Activated CD4-positive, CD25-positive, alpha-beta regulatory T cell treated with anti-CD3 and anti-CD28 coated beads, Interleukin-2, amount 50 U/mL, for 24 hours (primary cell): ENCODE measurements at places on chromosomes 3 and 15.
A peak's percentile ranks its signal among the peaks of the same experiment; 100 is the strongest.

GRCh38 chr15:75731248-75732151 is 18.9 kb upstream of the CSPG4 start:
- ATAC-seq: no peak

GRCh38 chr15:27086805-27087204 is 115.8 kb downstream of the GABRG3 start:
- ATAC-seq: no peak

GRCh38 chr15:101029971-101030661 is 111.0 kb downstream of the LRRK1 start:
- ATAC-seq: no peak

GRCh38 chr3:117036259-117036799 is 326.8 kb downstream of the TUSC7 start:
- no peak for ATAC-seq

DNA sequence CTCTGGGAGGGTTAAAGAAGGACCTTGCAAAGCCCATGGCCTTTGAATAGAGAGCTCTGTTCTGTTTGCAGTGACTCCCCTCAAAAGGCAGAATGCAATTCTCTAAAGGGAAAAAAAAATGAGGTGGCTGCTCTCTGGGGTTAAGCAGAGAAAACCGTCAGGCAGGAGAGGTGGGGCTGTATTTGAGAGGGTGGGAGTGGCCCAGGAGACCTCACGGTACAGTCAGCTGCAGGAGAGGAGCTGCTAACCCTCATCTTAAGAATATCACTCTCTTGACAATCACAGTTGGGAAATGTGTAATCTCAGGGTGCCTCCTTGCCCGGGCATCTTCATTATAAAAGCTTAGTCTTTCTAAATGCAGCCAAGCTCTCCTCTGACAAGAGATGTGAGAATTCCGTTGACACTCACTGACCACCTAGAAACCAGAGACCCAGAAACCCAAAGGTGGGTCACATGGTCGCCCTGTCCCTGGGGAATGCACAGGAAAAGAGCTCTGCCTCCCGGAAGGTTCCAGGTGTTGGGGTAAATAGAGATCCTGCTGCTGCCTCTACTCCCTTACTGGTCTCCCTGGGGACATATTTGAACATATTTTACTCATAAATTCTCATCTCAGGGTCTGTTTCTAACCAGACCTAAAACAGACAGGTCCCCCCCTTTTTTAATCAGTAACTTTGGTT is 159.1 kb upstream of the CTDSPL start:
- no peak for ATAC-seq

DNA sequence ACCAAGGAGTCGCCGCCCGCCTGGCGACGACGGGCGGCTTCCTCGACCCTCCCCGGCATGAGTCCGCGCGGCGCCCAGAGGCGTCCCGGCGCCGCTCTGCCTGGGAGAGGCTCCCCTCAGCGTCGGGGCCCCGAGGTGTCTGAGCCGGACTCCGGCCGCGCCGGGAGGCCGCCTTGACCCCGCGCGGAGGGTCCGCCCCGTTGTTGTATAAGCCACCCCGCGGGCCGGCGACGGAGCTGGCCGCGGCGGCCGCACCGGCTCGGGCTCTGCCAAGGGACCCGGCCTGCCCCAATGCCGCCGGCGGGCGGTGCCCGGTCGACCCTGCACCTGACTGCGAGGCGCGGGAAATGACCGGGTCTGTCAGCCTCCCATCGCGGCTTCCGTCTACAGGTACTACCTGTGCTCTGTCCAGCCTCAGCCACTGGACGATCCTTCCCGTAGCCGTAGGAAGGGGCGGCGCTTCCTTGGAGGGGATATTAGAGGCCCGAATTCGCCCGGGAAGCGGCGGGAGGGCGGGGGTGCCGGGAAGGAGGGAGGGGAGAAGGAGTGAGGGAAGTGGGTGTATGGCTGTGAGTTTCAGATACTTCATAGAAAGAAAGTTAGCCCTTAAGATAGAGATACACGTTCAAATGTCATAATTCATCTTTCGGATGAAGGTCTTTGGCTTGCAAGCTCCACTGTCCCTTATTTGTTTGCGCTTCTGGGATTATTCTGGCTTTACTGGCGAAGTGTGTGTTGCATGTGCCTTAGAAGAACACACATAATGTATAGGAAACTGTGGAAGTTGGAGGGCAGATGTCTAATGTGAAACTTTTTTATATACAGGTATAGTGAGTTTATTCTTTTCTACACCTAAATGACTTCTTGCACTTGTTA is 620 bp downstream of the ABHD5 start:
- peak; percentile 7 for ATAC-seq

DNA sequence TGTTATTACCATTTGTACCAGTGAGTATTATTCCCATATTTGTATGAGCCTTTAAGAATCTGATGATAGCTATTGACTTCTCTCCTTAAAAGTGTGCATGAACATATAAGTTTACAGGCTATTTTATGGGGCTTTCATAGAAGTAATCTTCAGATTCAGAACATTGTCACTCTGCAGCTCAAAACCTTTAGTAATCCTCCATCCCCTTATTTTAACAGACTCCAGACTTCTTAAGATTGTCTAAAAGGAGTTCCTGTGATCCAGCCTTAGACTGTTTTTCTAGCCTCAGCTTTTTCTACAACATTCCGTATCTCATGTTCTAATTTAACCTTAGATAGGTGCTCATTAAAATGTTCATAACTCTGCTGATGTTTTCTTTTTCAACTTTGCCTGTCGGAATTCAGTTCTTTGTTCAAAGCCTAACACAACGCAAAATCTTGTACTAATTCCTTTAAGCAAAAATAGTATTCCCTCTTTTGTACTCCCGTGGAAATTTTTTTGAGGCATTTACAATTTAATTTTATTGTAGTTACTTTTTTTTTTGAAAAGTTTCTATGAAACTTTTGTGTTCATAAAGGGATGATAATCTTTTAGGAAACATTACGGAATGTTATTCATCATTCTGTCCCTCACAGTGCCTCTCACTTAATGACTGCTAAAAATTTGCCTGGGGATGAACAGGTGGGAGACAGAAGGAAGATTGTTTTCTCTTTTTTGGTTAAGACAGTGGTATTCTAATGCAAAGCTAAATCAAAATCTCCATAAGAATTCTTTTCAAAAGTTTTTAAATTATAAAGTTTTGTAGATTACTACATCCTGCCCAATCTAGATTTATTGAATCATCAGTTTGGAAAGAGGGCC is 38.7 kb upstream of the UTS2B start:
- no peak for ATAC-seq

- ATAC-seq: no peak
These were observed 12.2 kb upstream of the SLC28A1 start for GRCh38 chr15:84872009-84872910.

DNA sequence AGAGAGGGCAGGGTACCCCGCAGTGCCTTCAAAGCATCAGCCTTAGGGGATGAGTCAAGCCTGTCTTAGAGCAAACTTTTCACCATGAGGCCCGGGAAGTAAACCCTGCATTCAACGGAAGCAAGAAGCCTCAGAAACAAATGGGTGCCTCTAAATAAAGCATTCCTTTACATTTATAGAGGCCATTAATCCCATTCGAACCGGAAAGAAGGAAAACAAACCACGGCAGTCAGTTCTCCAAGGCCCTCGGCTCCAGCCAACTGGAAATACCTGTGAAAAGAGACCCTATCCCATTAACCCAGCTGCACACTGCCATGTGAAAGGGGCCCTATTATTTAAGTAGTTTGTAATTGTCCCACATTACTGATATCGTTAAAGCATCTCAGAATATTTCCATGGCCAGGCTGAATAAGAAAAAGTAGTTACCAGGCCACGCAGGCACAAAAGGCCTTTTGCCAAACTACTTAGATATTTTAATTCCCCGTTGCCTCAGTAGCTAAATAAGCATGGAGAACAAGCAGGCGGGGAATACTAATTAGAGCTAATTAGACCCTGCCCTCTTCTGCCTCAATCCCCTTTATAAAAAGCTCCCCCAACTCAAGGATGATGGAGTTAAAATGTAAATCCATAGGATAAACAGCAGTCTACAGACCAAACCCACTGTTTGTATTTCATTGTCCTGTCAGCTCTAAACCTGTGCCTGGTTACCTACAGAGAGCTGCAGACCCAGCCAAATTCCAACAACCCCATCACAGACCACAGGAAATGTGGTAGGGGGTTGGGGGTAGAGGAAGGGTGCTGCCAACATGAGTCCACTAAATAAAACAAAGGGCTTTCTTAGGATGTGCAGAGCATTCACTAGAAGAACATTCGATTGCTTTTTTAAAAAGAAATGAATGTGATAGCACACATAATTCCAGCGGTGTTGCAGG is 4.1 kb downstream of the ITGB5 start:
- ATAC-seq: no peak

- ATAC-seq: no peak
These were observed 127.6 kb downstream of the RYR3 start for GRCh38 chr15:33438396-33438795.

GRCh38 chr3:126124896-126125295 is 41.0 kb upstream of the SLC41A3 start:
- ATAC-seq: no peak

- ATAC-seq: no peak
These were observed 3.0 kb downstream of the ADAMTS9 start for GRCh38 chr3:64684715-64685261.

GRCh38 chr15:62369454-62369853 is 204.4 kb upstream of the C2CD4B start:
- no peak for ATAC-seq

GRCh38 chr3:78951342-78951945 is 816.4 kb downstream of the ROBO1 start:
- ATAC-seq: no peak

- ATAC-seq: no peak
These were observed 130.2 kb downstream of the GADL1 start for GRCh38 chr3:30764281-30764680.

GRCh38 chr15:66187271-66187670 is 66.3 kb downstream of the MEGF11 start:
- no peak for ATAC-seq

DNA sequence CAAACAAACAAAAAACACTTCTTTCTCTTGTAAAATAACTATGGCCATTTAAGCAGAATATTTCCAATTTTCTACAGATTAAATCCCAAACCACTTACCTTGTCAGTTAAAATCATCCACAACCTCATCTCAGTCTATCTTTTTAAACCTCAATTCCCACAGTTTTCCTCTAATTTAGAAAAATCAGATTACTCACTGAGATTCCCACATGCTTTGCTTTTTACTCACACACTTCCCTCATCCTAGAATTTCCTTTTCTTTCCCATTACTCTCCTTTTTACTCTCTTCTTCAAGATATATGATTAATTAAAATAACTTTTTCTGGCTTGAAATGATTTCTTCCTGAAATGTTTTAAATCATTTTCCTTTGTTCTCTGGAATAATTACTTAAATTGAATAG is 790.7 kb downstream of the ROBO1 start:
- ATAC-seq: no peak

DNA sequence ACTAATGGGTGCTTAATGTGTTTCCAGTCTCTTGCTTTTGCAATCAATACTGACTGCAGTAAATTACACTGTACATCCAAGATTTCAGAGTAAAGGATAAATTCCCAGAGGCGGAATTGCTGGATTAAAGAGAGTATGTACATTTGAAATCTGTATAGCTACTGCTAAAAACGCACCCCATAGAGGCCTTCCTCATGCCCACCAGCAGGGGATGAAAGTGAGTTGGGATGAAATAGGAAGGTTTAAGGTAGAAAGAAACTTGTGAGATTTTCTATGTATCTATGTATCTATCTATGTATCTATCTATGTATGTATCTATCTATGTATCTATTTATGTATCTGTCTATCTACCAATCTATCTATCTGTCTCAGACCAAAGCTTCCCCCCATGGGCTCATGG is 28.4 kb downstream of the TMEM44 start:
- ATAC-seq: no peak

- no peak for ATAC-seq
These were observed 3.0 kb downstream of the MAPK6 start for GRCh38 chr15:52021892-52022540.

- no peak for ATAC-seq
These were observed 195.1 kb upstream of the SLC2A2 start for GRCh38 chr3:171221597-171221996.

GRCh38 chr15:100133001-100133400 is 208.8 kb downstream of the ADAMTS17 start:
- ATAC-seq: no peak

- no peak for ATAC-seq
These were observed 36.3 kb upstream of the TMC3 start for GRCh38 chr15:81410318-81410753.

DNA sequence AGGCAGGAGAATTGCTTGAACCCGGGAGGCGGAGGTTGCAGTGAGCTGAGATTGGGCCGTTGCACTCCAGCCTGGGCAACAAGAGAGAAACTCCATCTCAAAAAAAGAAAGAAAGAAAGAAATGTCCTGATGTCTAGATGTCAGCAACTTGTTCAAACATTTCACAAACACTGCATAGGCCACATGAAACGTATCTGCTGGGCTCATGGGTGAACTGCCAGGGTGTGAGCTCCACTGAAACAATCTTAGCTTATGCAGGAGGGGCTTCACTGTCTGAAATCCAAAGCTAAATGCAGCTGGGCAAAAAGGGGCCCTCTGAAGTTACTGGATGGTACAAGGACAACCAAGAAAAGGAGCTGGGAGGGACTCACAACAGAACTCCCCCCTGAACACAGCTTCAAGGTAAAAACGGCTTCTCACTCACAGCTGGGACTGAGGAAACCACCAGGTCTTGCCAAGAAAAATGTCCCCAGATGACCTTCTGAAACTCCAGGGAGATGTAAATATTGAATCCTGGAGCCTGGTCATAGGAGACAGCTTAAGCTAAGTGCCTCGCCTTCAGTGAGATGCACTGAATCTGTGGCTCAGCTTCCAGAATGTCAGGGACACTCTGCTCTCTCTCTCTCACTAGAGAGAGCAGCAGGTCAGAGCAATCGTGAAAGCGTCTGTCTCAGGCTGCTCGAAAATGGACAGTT is 31.9 kb downstream of the SEC61A1 start:
- ATAC-seq: no peak

DNA sequence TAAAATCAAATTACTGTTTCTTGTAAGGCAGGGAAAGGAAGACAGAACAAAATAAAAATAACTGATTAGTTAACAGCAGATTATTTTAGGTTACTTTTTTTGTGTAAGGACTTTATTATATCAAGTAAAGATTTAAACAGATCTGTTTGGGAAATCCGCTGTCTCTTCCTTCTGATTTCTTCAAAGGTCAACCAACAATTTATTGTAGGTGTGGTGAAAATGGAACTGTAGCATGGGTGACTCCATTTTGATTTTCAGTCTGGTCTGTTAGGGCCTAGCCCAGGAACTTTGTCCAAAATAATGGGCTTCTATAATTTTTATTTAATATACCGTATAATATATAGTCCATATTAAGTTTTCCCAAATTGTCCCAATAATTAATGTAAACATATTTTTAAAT is 13.5 kb upstream of the IDH2 start:
- no peak for ATAC-seq
